ENCODE measurements at places on chromosomes 3 and 15.

GRCh38 chr15:77719450-77719849, 86.7 kb upstream of the LINGO1 start:
- no peak for DNase-seq

- no peak for DNase-seq
These were observed 135.8 kb downstream of the CHSY1 start for GRCh38 chr15:101115786-101116680.

GRCh38 chr3:147620906-147621305, 211.7 kb downstream of the ZIC1 start:
- no peak for DNase-seq

DNA sequence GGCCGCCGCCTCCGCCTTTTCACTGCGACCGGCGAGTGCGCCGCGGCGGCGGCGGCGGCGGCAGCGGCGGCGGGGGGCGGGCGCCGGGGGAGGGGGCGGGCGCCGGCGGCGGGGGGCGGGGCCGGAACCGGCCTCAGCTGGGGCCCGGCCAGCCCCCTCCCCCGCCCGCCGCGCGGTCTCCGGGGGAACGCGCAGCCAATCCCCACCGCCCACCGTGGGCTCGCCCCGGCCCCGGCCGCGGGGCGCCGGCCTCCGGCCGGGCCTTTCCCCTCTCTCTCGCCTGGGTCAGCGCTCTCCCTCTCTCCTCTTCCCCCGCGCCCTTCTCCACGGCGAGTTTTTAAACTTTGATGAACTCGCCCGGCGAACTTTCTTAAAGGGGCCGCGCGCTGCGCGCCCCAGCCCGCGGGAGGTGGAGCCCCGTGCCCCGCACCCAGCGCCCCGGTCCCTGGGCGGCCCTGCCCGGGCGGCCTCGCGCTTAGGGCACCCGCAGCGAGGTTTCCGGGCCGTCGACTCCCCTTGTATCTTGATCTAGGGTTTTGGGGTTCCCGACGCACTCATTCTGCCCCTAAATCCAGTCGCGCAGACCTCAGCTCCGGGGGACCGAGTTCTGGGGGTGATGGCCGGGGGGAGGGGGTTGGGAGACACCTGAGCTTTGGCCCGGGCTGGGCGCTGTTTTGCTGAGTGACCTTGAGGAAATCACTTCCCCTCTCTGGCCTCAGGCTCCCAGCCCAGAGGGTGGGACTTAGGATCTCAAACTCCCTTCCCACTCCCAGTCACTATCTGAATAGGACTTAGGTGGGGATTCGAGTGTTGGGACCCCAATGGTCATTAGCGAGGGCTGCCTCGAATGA, at the start of gene RBPMS2:
Gene RBPMS2, minus strand, starts transcription at position 39 of the 851 bp plus-strand sequence. CDS start 270 bp downstream, outside the sequence.
- no peak for DNase-seq

GRCh38 chr3:167487556-167487955, 13.7 kb upstream of the SERPINI2 start:
- no peak for DNase-seq

DNA sequence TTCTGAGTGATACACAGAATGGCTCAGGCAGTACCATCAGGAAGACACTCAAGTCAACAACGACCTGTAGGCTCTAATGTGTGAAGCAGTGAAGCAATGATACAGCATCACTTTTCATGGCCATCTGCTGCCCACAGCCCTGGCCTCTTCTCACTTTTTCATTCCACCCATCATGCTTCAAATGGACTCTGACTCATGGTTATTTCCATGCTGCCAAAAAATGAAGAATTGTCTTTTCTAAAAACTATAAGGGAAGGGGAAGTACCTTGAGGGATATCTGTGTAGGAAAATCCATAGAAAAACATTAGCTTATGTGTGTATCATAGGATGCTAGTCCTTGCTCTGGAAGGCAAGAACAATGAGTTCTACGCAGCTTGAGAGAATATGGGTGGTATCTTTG, 11.5 kb downstream of the HGD start:
- DNase-seq: no peak

GRCh38 chr3:161548301-161548700, 51.7 kb downstream of the OTOL1 start:
- DNase-seq: no peak

DNA sequence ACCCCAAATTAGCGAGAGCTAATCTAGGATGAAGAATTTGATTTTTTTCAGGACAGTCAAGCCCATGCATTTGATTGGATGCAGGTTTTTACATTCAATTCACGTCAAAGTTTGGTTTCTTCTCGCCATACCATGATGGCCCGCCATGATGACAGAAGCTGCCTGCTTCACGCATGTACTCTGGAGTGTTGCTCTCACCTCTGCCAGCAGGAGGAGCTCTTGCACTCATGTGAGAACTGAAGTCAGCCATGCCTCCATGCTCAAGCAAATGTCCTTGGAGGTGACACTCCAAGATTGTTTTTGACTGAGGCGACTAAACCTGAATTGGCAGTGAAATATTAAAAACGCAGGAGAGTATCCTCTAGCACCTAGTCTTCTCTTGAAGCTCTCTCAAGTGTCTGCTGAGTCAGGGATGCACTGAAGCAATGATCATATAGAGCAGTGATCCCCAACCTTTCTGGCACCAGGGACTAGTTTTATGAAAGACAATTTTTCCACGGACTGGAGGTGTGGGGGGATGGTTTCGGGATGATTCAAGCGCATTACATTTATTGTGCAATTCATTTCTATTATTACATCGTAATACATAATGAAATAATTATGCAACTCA, 120.9 kb downstream of the SAMMSON start:
- peak; percentile 37 for DNase-seq

DNA sequence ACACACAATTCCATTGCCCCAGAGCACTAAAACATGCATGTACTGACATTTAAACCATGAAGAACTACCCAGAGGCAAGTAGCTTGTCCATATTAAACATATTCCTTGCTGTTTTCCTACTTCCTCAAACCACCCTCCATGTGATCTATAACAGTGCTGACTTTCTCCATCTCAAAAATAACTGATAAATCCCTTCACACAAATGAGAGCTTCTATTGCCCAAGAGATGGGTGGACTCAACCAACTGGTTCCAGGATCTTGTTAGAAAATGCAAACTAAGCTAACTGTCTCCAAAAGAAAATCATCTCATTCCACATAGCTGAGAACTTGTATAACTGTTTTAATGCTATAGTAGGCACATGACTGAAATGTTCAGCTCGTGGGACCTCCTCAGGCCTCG, 29.6 kb downstream of the DCLK3 start:
- no peak for DNase-seq

DNA sequence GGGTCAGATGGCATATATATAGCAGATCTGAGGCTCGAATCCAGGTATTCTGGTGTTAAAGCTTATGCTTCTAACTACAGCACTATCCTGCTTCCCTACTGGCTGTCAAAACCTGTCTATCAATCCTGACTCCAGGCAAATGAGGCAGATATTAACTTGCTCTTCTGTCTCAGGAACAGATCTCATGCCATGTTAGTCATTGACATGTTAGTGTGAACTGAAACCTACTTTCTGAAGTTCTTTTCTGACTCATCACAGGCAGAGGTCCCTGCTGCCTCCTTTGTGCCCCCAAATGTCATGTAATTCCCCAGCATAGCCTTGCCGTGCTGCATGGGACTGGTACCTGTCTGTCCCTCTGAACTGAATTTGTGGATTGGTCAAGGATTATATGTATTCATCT, 125.0 kb upstream of the SMAD3 start:
- DNase-seq: no peak

- DNase-seq: no peak
These were observed 896.9 kb downstream of the IGSF11 start for GRCh38 chr3:118137778-118138177.

DNA sequence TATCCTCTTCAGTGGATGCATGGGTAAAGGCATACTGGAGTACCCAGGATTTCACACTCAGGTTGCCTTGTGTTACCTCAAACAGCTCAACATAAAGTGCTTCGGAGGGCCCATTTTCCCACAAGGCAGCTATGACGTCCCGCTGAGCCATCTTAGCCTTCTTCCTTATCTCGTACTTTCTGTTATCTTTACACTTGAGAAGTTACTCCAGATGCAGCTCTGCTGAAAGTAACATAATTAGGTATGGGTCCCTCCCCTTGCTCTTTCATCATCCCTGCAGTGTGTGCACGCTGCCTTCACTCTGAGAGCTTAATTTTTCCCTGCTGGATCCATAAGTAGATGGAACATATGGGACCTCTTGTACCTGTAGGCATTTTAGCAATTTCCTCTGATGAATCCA, 410.3 kb downstream of the AGBL1 start:
- DNase-seq: no peak

DNA sequence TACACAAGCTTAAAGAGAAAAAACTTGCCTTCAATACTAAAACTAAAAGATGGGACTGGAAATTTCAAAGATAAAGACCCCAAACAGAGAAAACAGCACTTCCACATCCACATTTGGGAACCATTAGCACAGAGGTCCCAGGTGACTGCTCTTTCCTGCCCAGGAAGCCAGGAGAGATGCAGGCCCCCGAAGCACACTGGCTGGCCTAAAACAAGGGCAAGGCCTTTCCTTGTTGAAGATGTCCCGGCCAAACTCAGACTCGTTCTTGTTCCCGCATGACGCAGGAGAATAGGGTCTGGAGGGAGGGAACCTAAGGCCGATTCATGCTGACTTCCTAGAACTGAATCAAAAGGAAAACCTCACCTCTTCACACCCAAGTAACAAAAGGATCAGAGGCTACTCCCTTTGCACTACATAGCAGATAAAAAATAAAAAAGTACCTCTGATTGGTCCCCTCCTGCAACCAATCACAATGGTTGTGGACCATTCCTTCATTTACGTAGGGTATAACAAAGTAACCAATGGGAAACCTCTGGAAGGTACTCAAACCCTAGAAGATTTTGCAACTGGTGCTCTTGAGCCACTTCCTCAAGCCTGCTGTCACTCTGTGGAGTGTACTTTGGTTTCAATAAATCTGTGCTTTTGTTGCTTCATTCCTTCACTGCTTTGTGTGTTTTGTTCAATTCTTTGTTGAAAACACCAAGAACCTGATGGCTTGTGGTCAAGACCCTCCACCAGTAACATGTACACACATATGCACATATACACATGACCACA, 48.7 kb downstream of the EFCAB12 start:
- DNase-seq: no peak

- DNase-seq: no peak
These were observed 529.1 kb upstream of the CCDC54 start for GRCh38 chr3:106848099-106848498.

DNA sequence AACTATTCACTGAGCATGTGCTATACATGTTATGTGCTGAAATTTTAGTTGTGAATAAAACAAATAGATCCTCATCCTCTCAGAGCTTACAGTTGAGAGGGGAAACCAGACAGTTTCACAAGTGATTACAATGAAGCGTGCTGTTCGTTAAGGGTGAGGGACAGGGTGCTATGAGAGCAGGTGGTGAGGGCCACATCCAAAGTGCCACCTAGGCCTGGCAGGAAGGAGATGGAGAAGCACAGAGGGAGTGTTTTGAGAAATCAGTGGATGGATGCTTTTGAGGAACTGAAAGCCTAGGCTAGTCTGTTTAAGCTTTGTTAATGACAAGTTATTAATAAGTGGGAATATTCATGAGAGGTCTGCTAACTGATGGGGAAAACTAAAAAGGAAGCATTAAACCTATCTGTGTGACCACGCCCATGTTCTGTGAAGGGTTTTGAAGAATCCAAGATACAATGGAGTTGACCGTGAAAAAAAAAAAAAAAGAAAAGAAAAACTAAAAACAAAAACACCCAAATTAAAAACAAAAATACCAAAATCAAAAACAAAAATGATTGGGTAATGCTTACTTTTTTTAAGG, 7.3 kb downstream of the MCTP2 start:
- DNase-seq: no peak

- DNase-seq: no peak
These were observed at the start of gene RHOV for GRCh38 chr15:40873694-40874561. TSS of gene RHOV (minus strand) at chr15:40874234. CDS start at chr15:40874139, 95 bp downstream.

DNA sequence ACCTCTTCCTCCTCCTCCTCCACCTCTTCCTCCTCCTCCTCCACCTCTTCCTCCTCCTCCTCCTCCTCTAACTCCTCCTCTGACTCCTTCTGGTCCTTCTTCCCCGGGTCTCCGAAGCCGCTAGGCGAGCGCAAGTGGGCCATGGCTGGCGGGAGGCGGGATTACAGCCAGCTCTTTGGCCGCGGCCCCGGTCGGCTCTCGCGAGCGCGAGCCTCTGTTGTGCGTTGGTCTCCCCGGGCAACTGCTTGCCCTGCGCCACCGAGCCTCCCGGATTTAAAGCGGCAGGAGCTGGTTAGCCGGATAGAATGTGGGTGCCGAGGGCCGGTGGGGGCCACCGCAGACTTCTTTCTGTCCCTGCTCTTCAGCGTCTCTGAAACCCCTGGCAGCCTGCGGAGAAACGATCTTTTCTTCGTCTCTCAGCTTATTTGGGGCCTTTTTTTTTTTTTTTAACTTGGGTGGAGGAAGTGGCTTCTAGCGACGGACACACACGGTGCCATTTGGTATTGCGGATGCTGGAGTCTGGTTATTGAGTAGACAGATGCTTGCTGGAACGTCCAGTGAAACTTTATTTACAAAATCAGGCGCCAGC, at the start of gene ERICH6:
Gene ERICH6, minus strand, starts transcription at position 165 of the 589 bp plus-strand sequence. Its CDS starts 22 bp downstream, at position 143.
- DNase-seq: peak; percentile 57

GRCh38 chr3:156776871-156777270, 49.3 kb upstream of the LEKR1 start:
- DNase-seq: no peak

DNA sequence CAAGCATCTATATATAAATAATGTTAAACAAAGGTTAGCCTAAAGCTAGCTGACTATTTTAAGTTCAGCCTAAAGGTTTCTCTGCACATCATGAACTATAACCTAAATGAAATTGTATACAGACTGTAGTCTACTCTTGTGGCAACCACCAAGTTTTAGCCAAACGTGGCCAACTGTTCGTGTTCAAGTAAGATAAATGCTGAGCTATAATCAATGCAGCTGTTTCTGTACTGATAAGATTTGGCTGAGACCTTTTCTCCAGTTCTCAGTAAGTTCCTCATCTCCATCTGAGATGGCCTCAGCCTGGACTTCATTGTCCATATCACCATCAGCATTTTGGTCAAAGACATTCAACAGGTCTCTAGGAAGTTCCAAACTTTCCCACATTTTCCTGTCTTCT, 43.7 kb upstream of the IGSF10 start:
- no peak for DNase-seq

- no peak for DNase-seq
These were observed 29.3 kb upstream of the SACM1L start for GRCh38 chr3:45659661-45660566.

DNA sequence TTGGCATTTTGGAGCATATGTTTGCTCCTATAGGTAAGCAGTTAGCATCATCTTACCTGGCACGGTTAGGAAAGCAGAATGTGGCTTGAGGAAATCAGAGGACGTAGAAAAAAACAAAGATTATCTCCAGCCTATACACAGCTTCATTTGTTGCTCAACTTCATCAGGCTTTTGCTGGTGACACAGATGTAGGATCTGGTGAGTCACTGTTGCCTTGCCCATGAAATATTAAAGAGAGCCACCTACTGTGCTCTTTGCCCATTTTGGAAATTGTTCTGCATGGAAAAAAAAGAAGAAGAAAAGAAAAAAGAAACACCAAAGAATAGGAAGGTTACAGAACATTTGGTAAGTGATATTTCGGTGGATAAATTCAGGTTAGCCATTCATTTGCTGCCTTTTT, 3.8 kb downstream of the IL1RAP start:
- DNase-seq: no peak

DNA sequence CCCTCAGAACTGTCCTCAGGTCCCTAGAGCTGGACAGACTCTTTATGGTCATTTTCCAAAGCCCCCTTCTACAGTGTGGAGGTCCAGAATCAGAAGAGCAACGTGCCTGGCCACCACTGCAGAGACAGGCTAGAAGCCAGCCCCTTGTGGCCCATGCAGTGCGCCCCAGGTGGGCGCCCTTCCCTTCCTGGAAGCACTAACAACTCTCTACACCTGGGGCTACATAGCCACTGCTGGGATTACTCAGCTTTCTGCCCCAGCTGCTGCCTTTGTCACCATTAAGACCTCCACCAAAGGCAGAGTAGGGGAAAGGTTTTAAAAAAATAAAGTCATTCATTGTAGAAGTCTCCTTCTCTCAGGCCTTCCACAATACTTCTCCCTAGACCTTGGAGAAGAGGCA, 2.3 kb downstream of the RASGRP1 start:
- no peak for DNase-seq

Data from NCI-H187 (cell line).